GF-D8 (cell line): ENCODE measurements at places on chromosomes 12 and 14.

DNA sequence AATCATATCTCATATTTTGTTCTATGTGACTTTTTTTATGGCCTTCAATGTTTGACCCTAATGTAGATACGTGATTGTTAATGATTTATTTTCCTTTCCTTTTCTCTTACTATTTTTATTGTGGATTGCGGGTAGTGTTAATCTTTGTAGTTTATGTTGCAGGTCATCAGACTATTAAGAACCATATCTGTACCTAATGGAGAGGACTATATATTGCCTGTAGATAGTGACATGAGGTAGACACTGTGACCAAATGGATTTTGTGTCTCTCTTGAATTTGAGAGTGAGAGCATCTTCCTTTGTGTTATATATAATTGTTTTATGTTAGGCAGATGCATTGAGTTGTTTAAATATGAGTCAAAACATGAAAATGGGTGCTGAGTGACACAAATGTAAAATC, 543.4 kb upstream of the MGAT4C start:
- no peak for DNase-seq

- DNase-seq, result no peak
Observed at GRCh38 chr14:96538990-96539317, 36.8 kb downstream of the PAPOLA start.

DNA sequence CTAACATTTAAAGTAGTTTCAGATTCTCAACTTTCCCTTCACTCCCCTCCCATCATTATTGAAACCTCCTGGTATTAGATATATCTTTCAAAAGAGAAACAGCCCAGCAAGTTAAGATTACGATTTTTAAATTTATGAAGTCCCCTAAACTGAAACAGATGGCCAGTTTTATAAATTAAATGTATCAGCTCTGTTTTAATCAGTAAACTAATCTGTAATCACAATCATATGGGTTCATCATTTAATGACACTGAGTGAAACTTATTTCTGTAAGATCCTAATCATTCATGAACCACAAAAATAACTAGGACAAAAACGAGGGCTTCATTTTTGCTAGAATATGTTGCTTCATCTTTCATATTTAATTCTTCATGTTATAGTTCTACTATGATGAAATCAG, 137.8 kb downstream of the EPS8 start:
- no peak for DNase-seq

- DNase-seq, result no peak
Observed at GRCh38 chr12:1635301-1636095, 6.5 kb downstream of the WNT5B start.

GRCh38 chr12:110853836-110854235, 7.0 kb downstream of the CCDC63 start:
- DNase-seq, result no peak

- no peak for DNase-seq
Observed at GRCh38 chr14:104560586-104560945, 19.0 kb upstream of the C14orf180 start.

GRCh38 chr12:4012073-4012472, 138.9 kb upstream of the PARP11 start:
- no peak for DNase-seq

GRCh38 chr12:104615048-104615561, 158.4 kb downstream of the CHST11 start:
- DNase-seq, result no peak

DNA sequence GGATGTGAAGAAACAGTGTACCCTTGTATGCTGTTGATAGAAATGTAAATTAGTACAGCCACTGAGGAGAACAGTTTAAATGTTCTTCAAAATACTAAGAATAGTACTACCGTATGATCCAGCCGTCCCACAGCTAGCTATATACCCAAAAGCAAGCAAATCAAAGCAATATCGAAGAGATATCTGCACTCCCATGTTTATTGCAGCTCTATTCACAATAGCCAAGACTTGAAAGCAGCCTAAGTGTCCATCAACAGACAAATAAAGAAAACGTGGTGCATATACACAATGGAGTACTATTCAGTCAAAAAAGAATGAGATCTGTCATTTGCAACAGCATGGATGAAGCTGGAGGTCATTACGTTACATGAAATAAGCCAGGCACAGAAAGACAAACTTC, 88.5 kb upstream of the SLC38A4 start:
- no peak for DNase-seq

- DNase-seq, result no peak
Observed at GRCh38 chr14:104816616-104816884, 15.6 kb downstream of the ZBTB42 start.

DNA sequence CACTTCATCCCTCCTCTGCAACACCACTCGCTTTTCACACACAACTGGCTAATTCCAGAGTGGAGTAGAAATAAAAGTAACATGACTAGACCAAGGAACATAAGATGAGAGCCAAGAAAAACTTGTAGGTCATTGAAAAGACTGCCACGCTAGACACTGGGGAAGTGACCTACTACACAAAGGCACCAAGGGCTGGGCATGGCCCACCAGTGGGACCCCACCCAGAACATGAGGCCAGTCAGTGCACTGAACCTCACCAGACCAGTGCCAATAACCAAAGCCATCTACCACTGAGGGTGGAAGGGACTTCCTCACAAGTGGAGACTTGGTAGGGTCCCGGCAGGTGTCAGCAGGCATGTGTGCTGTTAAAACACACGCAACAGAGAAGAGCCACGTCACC, 19.7 kb downstream of the FBLN5 start:
- DNase-seq, result no peak

GRCh38 chr12:58521796-58522195, 398.5 kb downstream of the LRIG3 start:
- no peak for DNase-seq

GRCh38 chr12:131114271-131114670, 160.6 kb downstream of the ADGRD1 start:
- DNase-seq, result no peak

DNA sequence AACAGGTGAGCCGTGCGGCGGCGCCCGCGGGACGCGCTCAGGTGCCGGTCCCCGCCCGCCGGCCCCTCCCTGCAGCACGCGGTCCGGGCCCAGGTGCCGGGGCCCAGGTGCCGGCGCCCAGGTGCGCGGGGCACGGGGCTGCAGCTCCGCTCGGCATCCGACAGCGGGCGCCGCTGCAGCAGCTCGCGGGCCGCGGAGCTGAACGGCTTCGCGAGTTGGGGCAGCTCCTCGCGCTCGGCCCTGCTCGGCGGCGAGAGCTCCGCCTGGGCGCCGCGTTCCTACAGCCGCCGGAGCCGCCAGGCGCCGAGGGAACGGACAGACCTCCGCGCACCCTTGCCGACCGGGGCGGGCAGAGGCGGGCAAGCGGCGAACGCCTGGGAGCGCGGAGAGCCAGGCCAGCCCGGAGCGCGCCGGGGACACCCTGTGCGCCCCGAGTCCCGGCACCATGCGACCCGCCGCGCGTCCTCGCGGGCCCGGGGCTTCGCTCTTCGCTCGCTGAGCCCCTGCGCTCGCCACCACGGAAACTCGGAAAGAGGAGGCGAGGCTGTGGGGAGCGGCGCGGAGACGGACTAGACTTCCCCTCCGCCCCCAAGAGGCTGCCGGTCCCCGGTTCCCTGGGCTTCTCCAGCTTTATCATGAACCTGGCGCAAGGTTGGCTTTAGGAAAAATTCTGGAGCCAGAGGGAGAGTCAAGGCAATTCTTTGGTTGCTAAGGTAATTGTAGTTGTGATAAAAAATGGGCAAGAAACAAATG, at the start of gene RGS6:
Gene RGS6, plus strand, starts transcription at position 201 of the 753 bp plus-strand sequence.
- no peak for DNase-seq

- DNase-seq, result no peak
Observed at GRCh38 chr12:106736051-106736957, 38.2 kb upstream of the RIC8B start.

DNA sequence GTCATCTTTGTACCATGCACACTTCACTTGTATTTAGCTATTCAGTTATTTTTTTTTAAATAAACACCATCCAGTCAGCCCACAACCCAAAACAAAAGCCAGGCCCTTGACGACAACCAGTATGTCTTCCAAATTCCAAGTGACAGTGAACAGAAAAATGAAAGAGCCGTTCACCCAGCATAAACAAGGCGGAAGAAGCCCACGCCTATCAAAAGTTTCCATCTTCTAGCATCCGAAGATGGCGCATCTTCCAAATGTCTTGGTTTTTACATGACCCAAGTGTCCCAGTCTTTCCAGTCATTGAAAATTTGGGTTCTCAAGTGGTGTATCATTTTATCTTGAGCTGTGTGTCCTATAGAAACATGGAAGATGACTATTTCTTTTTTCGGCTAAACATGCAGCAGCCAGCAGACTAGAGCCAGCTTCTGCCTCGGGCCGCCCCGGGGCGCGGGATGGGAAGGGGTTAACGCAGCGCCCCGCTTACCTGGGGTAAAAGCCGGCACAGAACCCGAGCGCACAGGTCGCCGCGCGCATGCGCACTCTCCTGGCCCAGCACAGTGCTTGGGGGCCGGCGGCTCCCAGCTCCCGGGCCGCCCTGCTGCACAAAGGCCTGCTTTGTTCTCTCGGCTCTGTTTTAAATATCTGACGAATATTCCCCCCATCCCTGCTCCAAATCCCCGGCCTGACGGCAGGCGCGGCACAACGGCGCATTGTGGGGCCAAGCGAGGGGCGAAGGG, 164.8 kb downstream of the ZFP36L1 start:
- no peak for DNase-seq

DNA sequence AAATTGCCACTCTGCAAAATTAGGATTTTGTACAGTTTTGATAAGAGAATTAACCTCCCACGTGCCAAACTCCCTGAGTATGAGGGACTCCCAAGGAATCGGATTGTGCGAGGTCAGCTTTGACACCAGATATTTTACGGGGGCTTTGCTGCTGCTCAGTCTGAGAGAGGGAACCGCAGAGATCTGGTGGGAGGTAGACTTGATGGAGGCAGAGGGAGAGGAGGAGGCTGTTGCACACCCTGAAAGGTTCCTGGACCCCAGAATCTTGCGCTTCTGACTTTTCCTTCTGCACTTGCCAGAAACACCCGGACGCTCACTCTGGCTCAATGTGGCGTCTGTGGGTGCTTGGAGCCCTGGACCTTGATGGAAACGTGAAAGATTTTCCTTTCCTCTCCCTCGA, 83.9 kb downstream of the PAPOLA start:
- no peak for DNase-seq

DNA sequence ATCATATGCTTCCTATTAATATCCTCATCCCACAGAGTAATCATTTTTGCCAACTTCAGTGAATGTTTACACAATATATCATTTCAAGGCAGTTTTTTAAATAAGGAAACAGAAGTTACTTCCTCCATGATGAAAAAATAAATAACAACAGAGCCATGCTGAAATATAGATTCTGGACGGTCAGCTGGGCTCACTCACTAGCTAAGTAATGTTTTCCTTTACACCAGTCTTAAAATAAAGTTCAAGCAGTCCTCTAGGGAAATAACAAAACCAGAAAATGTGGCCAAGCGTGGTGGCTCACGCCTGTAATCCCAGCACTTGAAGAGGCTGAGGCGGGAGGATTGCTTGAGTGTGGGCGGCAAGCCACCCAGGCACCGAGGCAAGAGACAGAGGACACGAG, 28.7 kb downstream of the AICDA start:
- DNase-seq, result no peak

- no peak for DNase-seq
Observed at GRCh38 chr12:49706351-49707127, 666 bp downstream of the FMNL3 start.
